Forelimb muscle (tissue), 1 donor: ENCODE measurements at places on chromosomes 1 and 21. TPM values are rescaled to one million over a fixed set of nuclear protein-coding genes. Genes with fewer than 3 reads are reported as not detected.

The ITLN2 gene
- polyA plus RNA-seq: not detected

The RGS16 gene
- polyA plus RNA-seq: 5.5 TPM

The CNKSR1 gene
- 4.2 TPM for polyA plus RNA-seq

The DMRTB1 gene
- not detected for polyA plus RNA-seq

The NUF2 gene
- polyA plus RNA-seq: 9.1 TPM

The UBL4B gene
- not detected for polyA plus RNA-seq

The DYNLT5 gene
- 5.2 TPM for polyA plus RNA-seq

The MTARC2 gene
- 14.9 TPM for polyA plus RNA-seq

The PRAMEF25 gene
- polyA plus RNA-seq: not detected

The CYP2J2 gene
- 96.4 TPM for polyA plus RNA-seq

The GLIS1 gene
- polyA plus RNA-seq: 0.06 TPM

The F5 gene
- 0.11 TPM for polyA plus RNA-seq

The RNF207 gene
- polyA plus RNA-seq: 28.1 TPM

The LORICRIN gene
- not detected for polyA plus RNA-seq

The ZZZ3 gene
- polyA plus RNA-seq: 31.7 TPM

The ZMYM4 gene
- 34.8 TPM for polyA plus RNA-seq

The HTR6 gene
- not detected for polyA plus RNA-seq

The GUCA2B gene
- polyA plus RNA-seq: not detected

The OLFM3 gene
- 0.37 TPM for polyA plus RNA-seq

The CD53 gene
- polyA plus RNA-seq: 7.6 TPM

The FLG gene
- 0.58 TPM for polyA plus RNA-seq

The TRMT13 gene
- 26.9 TPM for polyA plus RNA-seq

The VWA5B1 gene
- 0.13 TPM for polyA plus RNA-seq

The KIF21B gene
- polyA plus RNA-seq: 0.73 TPM

The SPTA1 gene
- polyA plus RNA-seq: 3.2 TPM

The ACTL8 gene
- polyA plus RNA-seq: not detected

The DIO1 gene
- 0.37 TPM for polyA plus RNA-seq

The WNT3A gene
- not detected for polyA plus RNA-seq

The INAVA gene
- polyA plus RNA-seq: 2.0 TPM

The NFIA gene
- polyA plus RNA-seq: 22.8 TPM

The CCT3 gene
- 266 TPM for polyA plus RNA-seq

The CYP4A22 gene
- 0.09 TPM for polyA plus RNA-seq

The BTBD8 gene
- 2.5 TPM for polyA plus RNA-seq

The KIF14 gene
- 2.5 TPM for polyA plus RNA-seq

The FCER1G gene
- 13.2 TPM for polyA plus RNA-seq
